ENCODE measurements at places on chromosomes 16 and 17. TPM values are rescaled to one million over a fixed set of nuclear protein-coding genes. Genes with fewer than 3 reads are reported as not detected.

GRCh38 chr17:31439716-31440115 is 48.2 kb downstream of the RAB11FIP4 start:
- H3K27ac ChIP-seq: no peak overlapping the region
- no peaks in the 10 kb centered on the region for H3K4me1 ChIP-seq

The CBX2 gene
- 2.0 TPM for total RNA-seq

GRCh38 chr17:72510351-72511016 is 389.7 kb downstream of the SOX9 start:
- no peak overlapping the region for H3K4me3 ChIP-seq
- H3K36me3 ChIP-seq: no peaks in the 10 kb centered on the region
- H3K27me3 ChIP-seq: no peaks in the 10 kb centered on the region

The GRAPL gene
- total RNA-seq: 3.7 TPM

DNA sequence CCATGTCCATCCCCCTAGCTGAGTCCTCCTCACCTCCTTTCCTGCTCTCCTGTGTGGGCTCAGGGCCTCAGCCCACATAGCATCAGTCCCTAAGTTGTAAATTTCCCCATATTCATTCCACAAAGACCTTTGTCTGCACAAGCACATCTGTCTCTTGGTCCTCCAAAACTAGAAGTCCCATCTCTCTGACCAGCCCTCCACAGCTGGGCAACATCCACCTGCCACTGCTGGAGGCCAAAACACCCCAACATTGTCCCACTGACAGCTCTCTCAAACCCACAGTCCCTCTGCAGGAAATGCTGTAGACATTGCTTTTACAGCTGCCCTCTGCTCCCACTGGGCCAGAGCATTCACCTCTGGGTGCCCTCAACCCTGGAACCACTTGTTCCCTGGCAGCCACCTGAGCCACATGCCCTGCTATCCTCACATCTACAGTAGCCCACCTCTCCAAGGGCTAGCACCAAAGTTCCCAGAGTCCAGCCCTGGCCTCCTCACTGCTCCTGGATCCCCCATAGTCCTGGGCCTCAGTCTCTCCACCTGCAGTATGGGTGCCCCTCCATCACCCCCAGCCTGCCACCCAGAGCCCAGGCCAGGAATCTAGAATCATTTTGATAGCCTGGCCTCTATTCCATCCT is 1722.7 kb downstream of the TP53TG3F start:
- no peaks in the 10 kb centered on the region for H3K36me3 ChIP-seq
- H3K27ac ChIP-seq: no peak overlapping the region
- H3K4me3 ChIP-seq: no peak overlapping the region
- no peaks in the 10 kb centered on the region for H3K27me3 ChIP-seq
- no peak for DNase-seq

The OR3A2 gene
- 6.7 TPM for total RNA-seq

The ADAMTS18 gene
- not detected for total RNA-seq

The TPSG1 gene
- not detected for total RNA-seq

DNA sequence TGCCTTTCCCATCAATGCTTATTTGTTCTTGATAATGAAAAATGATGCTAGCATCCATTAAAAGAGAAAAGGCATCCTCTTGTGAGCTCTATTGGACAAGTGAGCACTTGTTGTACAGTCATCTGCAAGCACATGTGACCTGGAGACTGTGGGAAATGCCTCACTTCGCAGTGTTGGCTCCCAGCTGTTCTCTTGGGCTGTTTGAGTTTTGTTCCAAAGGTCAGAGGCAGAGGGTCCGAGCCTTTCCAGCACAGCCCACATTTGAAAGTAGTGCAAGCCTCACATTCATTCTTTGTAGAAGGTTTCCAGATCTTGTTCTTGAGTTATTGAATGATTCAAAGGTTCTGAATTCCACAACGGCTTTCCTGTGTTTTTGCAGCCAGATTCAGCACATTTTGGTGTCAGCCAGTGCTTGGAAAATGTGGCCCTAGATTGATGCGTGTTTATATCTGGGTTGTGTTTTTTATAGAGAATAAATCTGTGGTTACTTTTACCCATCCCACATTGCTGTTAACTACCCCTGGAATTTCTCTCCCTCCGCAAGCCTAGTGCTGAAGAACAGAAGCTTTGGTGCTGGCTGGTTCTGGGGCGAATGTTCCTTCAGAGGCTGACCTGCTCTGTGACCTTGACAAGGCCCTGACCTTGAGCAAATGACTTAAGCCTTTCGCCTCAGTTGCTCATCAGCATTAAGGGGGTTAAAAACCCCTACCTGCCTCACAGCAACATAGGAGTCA is 49.8 kb downstream of the CDH1 start:
- DNase-seq: no peak
- H3K27me3 ChIP-seq: no peaks in the 10 kb centered on the region
- H3K4me1 ChIP-seq: no peaks in the 10 kb centered on the region
- H3K36me3 ChIP-seq: no peaks in the 10 kb centered on the region

DNA sequence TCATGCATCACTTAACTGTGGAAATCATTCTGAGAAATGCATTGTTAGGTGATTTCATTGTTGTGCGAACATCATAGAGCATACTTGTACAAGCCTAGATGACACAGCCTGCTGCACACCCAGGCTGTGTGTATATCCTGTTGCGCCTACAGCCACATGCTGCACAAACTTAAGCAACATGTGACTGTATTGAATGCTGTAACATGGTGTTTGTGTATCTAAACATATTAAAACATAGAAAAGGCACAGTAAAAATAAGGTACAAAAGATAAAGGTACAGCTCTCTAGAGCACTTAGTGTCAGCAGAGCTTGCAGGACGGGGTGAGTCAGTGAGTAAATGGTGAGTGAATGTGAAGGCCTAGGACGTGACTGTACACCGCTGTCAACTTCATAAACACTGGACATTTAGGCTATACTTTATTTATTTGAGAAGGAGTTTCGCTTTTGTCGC is 11.9 kb downstream of the FOXK2 start:
- peaks cover 40% of the 10 kb centered on the region for H3K4me1 ChIP-seq
- no peak for DNase-seq
- H3K36me3 ChIP-seq: no peaks in the 10 kb centered on the region
- H3K27me3 ChIP-seq: no peaks in the 10 kb centered on the region

DNA sequence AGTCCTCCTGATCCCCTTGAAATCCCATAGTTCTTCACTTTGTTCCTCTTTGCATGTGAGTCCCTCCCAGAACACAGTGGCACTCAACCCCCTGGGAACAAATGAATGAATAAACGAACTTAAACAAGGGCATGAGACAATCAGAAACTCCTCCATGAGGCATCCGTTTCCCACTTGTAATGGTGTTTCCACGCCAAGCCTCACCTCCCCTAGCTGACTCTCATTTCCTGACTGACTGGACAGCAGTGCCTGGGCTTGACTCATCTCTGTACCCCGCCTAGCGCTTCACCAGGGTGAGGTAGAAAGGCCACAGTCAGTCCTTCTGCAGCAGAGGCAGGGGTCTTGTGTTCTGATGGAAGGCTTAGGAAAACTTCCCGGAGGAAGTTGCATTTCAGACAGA is 14.2 kb downstream of the KIF1C start:
- no peaks in the 10 kb centered on the region for H3K4me1 ChIP-seq
- H3K27me3 ChIP-seq: no peaks in the 10 kb centered on the region
- H3K36me3 ChIP-seq: no peaks in the 10 kb centered on the region
- no peak overlapping the region for H3K4me3 ChIP-seq
- no peak overlapping the region for H3K27ac ChIP-seq

GRCh38 chr16:72658888-72659717 is 388.8 kb downstream of the ZFHX3 start:
- no peaks in the 10 kb centered on the region for H3K36me3 ChIP-seq
- H3K4me3 ChIP-seq: no peak overlapping the region
- no peak overlapping the region for H3K27ac ChIP-seq
- H3K4me1 ChIP-seq: peaks cover 6% of the 10 kb centered on the region
- H3K27me3 ChIP-seq: no peaks in the 10 kb centered on the region
- no peak for DNase-seq

The KRTAP2-3 gene
- total RNA-seq: not detected

DNA sequence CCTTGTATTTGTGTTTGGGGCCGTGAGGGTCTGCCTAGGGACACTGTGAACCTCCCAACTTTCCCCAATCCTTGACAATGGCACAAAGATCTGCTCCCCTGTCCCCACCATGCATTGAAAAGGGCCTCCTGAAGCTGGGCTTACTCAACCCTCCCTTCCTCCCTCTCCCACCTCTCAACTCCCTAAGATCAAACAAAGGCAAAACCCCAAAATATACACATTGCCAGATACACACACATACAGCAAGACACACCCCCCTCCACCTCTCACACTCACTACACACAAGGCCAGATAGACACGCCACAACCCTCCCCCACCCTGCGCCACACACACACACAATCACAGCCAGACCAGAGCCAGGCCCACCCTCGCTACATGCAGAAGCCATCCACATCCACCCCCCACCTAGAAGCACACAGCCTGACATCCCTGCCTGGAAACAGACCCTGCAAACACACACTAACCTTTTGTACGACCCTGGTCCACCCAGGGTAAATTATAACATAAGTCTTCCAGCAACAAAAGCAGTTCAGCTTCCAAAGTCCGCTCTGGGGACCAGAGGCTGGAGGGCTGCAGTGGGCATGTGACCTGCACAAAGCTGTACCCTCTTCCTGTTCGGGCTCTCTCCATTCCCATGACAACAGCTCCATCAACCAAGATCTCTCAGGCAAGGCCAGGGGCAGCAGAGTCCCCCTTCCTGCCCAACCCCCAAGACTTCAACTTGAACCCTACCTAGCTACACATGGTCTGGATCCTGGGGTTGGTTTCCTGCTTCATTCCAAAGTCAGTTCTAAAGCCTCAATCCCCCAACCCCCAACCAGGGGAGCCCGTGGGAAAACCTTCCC is 1.9 kb downstream of the PCGF2 start:
- H3K27me3 ChIP-seq: peaks cover 39% of the 10 kb centered on the region
- peaks cover 40% of the 10 kb centered on the region for H3K4me1 ChIP-seq
- no peak for DNase-seq
- no peak overlapping the region for H3K27ac ChIP-seq
- no peaks in the 10 kb centered on the region for H3K36me3 ChIP-seq
- H3K4me3 ChIP-seq: no peak overlapping the region

The ALOX12 gene
- total RNA-seq: not detected

DNA sequence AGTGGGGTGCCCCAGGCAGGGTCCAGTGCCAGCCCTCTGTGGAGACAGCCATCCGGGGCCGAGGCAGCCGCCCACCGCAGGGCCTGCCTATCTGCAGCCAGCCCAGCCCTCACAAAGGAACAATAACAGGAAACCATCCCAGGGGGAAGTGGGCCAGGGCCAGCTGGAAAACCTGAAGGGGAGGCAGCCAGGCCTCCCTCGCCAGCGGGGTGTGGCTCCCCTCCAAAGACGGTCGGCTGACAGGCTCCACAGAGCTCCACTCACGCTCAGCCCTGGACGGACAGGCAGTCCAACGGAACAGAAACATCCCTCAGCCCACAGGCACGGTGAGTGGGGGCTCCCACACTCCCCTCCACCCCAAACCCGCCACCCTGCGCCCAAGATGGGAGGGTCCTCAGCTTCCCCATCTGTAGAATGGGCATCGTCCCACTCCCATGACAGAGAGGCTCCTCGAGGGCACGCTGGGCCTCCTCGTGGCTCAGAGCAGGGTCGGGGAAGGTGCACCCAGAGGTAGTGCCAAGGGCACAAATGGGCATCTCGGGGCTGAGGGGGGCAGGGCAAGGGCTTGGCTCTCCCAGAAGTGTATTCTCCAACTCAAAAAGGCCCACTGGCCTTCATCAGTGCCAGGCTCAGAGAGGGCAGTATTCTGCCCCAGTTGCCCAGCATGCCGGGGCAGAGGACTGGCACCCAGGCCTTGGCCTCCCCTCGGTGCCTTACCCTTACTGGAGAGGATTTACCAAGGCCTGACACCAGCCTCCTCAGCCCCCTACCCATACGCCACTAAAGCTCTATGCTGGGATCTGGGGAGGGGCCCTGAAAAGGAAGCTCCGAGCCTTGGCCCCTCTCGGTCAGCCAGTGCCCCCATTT is at the start of gene CDH5:
TSS of gene CDH5 (plus strand) at position 259 of the 867 bp plus-strand sequence. CDS start 12,647 bp downstream, outside the sequence.
- no peak within 1 kb of the TSS for H3K27ac ChIP-seq
- H3K4me3 ChIP-seq: no peak within 1 kb of the TSS
- H3K4me1 ChIP-seq: no peaks in the 10 kb centered on the region
- no peak for DNase-seq
- no peaks in the 10 kb centered on the region for H3K36me3 ChIP-seq

The MYH3 gene
- 3.5 TPM for total RNA-seq

The ATXN2L gene
- total RNA-seq: 266 TPM

DNA sequence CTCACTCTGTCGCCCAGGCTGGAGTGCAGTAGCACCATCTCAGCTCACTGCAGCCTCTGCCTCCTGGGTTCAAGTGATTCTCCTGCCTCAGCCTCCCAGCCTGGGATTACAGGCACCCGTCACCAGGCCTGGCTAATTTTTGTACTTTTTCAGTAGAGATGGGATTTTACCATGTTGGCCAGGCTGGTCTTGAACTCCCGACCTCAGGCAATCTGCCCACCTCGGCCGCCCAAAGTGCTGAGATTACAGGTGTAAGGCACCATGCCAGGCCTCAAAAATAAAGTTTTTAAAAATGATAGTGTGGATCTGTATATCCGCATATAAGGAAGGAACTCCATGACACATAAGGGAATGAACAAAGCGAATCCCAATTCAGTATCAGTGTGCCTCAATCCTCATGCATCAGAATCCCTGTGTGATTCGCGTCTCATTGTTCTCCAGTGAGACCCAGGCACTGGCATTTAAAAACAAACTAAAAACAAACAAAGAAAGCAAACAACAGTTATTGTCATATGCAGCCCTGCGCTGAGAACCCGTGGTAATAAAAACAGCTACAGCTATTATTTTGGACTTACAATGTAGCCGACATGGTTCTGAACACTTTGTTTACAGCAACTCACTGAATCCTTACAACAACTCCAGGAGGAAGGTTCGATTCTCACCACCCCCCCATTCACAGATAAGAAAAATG is 54.1 kb upstream of the CREBBP start:
- no peak overlapping the region for H3K27ac ChIP-seq
- H3K4me1 ChIP-seq: peaks cover 10% of the 10 kb centered on the region
- H3K4me3 ChIP-seq: no peak overlapping the region
- H3K27me3 ChIP-seq: peaks cover 4% of the 10 kb centered on the region
- DNase-seq: no peak
- no peaks in the 10 kb centered on the region for H3K36me3 ChIP-seq

DNA sequence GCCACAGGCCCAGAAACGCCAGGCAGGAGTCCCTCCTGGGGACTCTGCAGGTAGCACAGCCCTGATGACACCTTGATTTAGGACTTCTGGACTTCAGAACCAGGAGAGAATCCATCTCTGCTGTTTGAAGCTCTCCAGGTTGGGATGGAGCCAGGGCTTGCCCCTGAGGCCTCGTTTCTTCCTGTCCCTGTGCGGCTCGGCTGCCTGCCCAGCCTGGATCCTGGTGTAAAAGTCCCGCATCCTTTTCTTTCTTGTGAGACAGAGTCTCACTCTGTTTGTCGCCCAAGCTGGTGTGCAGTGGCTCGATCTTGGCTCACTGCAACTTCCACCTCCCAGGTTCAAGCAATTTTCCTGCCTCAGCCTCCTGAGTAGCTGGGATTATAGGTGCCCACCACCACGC is 17.9 kb upstream of the CBX4 start:
- H3K27ac ChIP-seq: no peak overlapping the region
- no peaks in the 10 kb centered on the region for H3K4me1 ChIP-seq
- no peaks in the 10 kb centered on the region for H3K27me3 ChIP-seq
- no peak for DNase-seq
- no peak overlapping the region for H3K4me3 ChIP-seq
